Stimulated activated CD8-positive, alpha-beta memory T cell treated with anti-CD3 and anti-CD28 coated beads, Interleukin-7, amount 100 ng/mL, for 24 hours (primary cell): ENCODE measurements at places on chromosomes 4 and X.

GRCh38 chr4:1960170-1960825 lies 48.5 kb downstream of the NELFA start:
- no peak for DNase-seq

- DNase-seq: no peak
Measured at GRCh38 chrX:5176766-5177165, 1051.9 kb downstream of the NLGN4X start.

- DNase-seq: no peak
Measured at GRCh38 chr4:42953321-42953720, 60.8 kb downstream of the GRXCR1 start.

GRCh38 chr4:7964890-7965662 lies 25.4 kb upstream of the AFAP1 start:
- no peak for DNase-seq

GRCh38 chrX:116204932-116205331 lies 34.4 kb downstream of the AGTR2 start:
- no peak for DNase-seq

DNA sequence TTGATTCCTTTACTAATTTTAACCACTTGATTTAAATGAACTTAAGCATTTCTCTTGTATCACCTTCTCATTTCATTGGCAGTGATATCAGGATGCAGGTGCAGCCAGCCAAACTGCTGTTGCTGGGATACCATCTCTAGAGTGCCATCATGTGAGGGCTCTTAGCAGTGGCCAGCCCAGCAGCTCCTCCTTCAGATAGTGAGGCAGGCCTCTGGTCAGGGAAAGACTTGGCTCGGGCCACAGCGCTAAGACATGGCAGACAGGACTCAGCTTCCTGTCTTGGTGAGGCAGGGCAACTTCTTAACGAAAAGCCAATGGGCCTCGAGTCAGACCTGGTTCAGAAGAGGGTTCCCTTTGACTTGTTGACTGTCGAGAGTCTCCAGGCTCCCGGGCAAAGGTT lies 50.0 kb downstream of the NOP14 start:
- DNase-seq: no peak

GRCh38 chr4:160019936-160020335 lies 917.1 kb downstream of the RAPGEF2 start:
- no peak for DNase-seq

- no peak for DNase-seq
Measured at GRCh38 chr4:173958445-173958844, 325.0 kb downstream of the FBXO8 start.

- no peak for DNase-seq
Measured at GRCh38 chr4:55613621-55614020, 21.6 kb upstream of the PDCL2 start.

DNA sequence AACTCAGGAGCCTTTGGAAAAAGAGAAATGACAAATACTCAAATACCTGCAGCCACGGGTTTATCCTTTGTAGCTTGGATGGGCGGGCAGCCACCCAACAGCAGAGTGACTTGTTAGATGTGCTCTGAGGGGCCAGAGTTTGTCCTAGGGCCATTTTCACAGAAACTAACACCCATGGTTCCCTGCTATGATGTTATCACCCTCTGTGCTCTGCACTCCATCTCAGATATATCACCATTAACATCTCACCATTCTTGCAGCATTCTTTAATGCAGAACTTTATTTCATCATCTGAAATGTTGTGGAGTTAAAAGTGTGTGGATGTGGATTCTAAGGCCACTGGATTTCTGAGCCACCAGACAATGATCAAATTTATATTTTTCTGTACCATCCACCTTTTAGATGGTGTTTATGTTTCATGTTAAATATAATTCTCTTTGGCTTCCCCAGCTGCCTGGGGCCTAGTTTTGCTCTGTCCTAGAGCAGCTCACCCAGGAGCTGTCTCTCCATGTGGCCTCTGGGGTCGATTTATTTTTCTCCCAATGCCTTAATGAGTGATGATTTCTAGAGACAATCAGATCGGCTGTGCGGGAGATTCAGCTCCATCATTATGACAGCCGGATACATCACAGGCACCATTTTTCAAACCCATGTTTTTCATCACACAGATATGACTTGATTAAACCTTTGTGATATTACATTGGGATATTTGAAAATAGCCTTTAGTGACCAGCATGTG lies 380.8 kb downstream of the BCOR start:
- DNase-seq: no peak

DNA sequence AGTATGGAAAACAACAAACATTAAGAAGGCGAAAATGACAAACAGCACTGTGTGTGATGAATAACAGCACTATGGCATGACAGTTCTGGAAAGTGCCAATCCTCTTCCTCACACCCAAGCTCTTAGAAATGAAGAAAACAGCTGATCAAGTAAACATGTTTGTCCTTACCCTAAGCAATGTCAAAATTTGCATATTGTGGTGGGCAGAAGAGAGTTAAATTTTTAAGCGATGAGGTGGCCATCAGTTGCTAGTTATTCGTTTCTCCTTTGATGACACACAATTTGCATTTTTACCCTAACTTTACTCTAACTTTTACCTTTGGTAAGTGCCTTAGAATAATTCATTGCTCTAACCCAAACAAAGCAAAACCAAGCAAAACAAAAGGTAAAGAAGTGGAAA lies 8.8 kb downstream of the PROM1 start:
- DNase-seq: no peak

DNA sequence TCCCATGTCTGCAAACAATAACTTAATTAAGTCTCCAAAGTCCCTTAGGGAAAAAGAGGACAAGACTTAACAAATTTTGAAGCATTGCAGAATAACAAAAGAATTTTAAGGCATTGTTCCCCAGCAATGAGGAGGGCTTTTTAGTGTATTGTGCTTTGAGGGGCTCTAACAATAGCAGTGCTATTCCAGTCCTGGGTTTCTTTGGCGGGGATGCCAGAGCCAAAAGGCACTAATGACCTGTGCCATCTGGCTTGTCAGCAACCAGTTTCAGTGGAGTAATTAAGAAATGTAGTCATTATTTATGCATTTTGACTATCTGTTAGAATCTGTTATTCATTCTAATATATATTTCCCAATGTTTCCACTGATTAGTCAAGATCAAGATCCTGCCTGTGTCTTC lies 575.4 kb downstream of the SPRY1 start:
- DNase-seq: no peak

- DNase-seq: no peak
Measured at GRCh38 chr4:145756244-145756643, 76.3 kb downstream of the C4orf51 start.
